ENCODE measurements at places on chromosomes 4 and X.

- DNase-seq: no peak
Observed at GRCh38 chrX:39144956-39145355, 343.7 kb downstream of the MID1IP1 start.

DNA sequence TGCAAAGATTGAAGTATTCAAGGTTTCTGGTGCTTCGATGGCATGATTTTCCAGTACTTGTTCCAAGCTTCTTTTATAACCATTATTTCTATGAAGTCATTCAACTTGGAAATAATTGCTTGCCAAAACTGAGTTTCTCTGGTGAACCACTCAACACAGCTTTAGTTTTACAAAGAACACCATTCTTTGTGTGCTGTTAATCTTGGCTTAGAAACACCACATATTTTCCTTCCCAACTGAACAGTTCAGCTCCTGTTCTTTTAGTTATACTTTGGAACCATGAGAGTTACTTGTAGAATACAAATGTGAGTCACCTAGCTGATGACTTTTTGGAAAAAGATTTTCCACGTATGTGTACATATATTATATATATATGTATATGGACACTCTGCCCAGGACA, 32.7 kb downstream of the TMEM47 start:
- no peak for DNase-seq

DNA sequence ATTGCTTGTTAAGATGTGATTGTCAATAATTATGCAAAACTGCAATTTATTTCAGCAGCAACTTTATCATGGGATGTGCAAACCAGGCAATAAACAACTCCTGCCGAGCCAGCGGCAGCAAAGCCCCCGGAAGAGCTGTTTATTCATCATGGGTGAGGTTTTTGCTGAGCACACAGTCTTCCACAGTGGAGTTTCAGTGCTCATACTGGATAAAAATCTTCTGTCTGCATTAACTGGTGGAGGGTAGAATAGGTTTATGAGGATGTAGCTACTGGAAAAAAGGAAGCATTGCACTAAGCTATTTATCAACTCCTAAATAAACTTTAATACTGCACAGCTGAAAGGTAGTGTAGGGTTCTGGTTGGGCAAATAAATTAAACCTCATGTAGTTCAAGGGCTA, 557.4 kb upstream of the FTHL17 start:
- no peak for DNase-seq

GRCh38 chr4:146654687-146655520, 16.2 kb downstream of the POU4F2 start:
- no peak for DNase-seq

GRCh38 chr4:41154814-41155177, 59.5 kb downstream of the APBB2 start:
- DNase-seq: no peak

DNA sequence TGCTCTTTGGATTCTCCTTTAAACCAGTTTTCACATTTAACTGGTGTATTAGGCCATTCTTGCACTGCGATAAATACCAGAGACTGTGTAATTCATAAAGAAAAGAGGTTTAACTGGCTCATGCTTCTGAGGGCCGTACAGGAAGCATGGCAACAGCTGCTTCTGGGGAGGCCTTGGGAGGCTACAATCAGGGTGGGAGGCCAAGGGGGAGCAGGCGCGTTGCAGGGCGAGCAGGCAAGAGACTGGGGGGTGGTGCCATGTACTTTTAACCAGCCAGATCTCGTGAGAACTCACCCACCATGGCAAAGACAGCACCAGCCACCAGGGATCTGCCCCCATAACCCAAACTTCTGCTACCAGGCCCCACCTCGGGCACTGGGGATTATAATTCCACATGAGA, 38.1 kb downstream of the RNF212 start:
- no peak for DNase-seq

DNA sequence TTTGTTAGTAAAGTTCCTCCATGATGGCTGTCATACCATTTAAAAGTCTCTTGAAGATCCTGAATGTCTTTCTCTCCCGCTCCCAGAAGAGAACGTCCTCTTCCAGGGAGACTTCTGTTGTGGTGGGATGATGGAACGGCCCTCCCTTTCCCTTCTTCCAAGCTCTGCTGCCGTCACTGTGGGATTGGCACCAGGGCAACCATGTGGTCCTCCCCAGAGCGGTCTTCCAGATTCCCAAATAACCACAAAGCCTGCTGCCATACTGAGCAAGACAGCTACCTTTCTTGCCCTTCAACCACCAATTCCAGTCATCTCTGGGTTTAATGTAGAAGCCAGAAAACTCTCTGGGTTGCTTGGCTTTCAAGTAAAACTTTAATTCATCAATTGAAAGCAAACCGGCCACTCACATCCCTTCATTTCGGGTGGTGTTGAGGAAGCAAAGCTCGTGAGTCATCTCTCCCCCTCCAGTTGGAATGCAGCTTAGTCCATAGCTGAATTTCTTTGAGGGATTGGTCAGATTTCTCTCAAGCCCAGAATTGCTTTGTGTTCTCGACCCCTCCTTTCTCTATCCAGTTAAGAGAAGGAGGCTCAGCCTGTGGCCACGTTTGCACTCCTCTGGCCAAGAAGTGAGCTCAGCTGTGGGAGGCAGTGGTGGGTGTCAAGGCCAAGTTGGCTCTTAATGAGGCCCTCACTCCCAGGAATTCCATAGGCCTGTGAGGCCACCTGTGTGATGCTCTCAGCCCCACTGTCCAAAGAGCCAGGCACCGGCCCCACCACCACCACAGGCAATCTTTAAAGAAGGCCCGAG, 36.9 kb downstream of the FHDC1 start:
- no peak for DNase-seq

DNA sequence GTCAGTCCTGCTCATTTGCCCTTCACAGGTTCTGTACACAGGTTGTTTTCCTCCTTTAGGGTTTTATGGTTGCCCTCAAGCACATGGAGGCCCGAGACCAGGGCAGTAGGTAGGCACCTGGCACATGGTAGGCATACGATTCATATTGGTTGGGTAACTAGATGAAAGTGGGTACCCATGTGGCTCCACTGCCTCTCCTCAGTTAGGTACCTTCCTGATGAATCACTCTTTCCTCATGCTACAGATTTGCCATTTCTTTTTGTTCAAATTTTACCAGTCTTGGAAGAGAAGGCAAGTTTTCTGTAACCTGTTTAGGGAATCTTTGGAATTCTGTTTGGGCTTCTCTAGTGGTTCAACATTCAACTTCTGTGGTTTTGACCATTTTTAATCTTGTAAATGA, 121.3 kb downstream of the FHIP1A start:
- DNase-seq: no peak

DNA sequence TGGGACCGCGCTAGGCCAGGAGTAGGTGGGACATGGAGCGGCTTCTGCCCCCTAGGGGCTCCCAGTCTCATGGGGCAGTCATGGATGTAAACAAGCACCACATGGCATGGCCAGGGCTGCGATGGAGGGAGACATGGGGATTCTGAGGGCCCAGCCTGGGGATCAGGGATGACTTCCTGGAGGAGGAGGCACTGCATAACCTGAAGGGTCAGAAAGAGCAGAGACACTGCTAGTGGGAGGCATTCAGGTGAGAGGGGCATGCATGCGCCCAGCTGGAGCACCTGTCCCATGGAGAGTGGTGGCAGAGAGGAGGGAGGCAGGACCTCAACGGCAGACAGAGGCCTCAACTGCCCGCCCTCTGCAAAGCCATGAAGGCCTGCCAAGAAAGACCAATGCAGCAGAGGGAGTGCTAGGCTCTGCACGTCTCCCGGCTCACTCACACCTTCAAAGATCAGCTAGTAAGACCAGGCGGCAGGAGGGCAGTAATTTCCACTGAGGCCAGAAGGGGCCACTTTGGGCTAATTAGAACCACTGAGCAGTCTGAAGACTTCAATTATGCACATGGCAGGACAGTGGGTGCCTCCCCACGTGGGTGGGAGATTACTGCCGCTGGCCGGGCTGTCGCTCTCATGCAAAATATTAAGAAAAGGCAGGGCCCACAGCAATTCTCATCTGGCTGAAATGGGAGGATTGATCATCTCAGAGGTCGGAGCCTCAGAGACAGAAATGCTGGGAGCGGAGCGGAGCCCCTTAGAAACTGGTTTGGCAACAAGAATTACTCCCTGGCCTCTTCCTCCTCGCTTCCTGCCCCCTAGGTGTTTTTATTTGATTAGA, 69.6 kb downstream of the PPP2R2C start:
- DNase-seq: no peak

DNA sequence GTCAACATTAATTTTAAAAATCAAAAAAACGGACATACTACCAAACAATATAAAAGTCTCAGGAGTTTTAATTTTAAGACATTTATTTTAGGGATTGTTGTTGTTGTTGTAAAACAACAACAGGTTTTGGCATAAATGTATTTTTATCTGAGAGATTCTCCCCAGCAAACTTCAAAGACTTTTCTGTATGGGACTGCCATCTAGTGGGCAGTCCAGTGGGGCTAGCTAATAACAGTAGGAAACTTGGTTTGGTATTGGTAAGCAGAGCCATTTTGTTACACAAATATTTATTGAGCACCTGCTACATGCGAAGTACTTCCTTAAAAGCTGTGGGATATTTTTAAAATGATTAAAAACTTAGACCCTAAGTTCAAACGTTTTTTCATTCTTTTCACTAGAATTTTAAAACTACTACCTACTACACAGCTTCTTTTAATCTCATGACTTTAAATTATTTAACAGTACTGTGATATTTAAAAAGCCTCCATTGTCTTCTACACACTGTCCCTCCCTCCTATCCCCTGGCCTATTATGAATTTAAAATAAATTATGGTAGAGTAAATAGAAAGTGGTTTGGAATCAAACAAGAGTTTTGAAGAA, 1028.4 kb upstream of the INTU start:
- DNase-seq: no peak

GRCh38 chr4:38034986-38035882, 75.0 kb downstream of the PTTG2 start:
- no peak for DNase-seq

- DNase-seq: no peak
Observed at GRCh38 chr4:181504924-181505323, 738.3 kb upstream of the TENM3 start.

GRCh38 chrX:49079489-49080428, at the start of gene WDR45:
TSS of gene WDR45 (minus strand) at chrX:49079887. CDS start at chrX:49078095, 1,792 bp downstream.
- DNase-seq: peak; percentile 1

DNA sequence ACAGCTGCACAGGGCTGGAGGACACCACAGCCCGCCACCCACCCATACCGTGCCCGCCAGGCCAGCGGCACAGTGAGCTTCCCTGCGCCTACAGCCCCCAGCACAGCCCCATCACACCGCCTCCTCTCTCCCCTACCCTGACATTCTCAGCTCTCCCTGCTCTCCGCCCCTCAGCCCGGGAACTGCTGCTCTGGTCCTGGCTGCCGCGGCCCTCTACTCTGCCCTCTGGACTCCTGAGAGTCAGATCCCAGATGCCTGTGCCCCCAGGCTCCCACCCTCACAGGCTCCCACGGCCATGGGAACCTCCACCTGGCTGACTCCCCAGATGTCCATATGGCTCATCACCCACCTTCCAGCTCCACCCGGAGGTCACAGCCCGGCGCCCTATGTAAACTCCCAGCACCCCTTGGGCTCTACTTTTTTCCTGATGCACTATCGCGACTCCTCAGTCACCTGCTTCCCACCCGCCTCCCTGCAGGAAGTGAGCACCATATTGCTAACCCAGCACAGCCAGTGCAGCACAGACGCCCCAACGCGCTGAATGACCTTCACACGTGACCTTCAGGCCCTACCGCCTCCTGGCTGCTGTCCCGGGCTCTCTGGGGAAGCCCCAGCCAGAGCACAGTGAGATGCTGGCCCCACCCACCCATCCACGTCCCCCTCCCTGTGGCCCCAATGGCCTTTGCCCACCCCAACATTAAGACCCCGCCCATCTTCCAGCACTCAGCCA, 23.0 kb downstream of the FAM53A start:
- DNase-seq: no peak

DNA sequence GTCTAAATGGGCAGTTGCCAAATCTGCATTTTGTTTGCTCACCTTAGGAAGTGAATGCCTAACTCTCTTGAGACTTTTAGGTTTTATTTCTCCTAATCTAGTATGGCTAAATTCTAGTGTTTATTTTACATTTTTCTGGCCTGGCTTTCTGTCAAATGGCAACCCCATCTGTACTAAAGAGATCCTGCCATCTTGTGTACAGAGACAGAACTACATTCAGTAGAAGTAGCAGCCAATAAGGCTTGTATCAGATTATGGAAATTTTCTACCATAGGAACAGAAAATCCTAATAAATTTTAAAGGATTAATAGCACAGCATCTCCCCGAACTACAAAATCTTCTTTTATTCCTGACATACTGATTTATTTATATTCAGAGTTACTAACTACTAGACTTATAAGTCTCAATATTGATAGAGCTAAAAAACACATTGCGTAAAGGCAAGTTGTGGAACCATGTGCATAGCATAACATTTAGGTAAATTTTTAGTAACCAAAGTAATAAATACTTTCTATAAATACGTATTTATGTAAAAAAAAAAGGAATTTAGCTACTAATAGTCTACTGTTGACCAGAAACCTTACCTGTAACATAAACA, 45.5 kb downstream of the TMEM144 start:
- no peak for DNase-seq

DNA sequence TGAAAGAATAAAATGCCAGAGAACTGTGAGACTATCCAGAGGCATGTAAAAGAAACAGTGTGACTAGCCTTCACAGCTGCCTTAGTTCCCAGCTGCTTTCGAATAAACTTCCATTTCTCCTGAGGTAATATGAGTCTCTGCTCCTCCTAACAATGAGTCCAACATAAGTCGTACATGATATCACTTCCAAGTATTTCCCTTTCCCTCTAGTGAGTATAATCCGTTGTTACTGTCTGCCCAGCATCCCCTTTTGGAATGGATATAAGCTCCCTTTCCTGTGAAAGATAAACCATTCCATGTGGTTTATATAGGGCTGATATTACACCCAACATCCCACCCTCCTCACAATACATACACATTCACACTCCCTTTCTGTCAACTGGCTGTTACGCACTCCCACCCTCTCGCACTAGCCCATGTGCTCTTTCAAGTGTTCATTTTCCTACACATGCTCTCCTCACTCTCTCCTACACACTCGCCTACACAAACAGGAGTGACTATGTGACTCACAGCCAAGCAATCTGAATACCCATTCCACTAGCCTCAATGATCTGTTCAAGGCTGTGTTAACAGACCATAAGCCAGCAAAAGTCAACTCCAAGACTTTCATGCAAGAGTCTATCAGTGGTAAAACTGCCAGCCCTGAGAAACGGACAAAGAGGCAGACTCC, 5.0 kb downstream of the NAF1 start:
- no peak for DNase-seq

- DNase-seq: no peak
Observed at GRCh38 chr4:68859655-68860054, 43.9 kb downstream of the UGT2B10 start.

GRCh38 chr4:88211473-88212252, 53.2 kb upstream of the ABCG2 start:
- DNase-seq: no peak

DNA sequence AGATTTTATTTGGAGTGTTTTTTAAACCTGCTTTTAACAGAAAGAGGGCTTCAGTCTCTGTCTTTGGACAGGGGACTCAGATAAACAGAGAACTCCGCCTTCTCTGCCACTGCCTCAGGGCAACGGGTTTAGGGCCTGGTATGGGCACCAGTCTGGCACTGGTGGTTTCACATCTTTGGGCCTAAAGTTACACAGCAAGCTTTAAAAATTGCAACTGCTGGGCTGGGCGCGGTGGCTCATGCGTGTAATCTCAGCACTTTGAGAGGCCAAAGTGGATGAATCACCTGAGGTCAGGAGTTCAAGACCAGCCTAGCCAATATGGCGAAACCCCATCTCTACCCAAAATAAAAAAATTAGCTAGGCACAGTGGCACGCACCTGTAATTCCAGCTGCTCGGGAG, 10.3 kb upstream of the NAT8L start:
- DNase-seq: no peak

Measured in cerebellar nuclear complex (tissue), 1 donor.